ENCODE measurements at places on chromosomes 16 and 17.

DNA sequence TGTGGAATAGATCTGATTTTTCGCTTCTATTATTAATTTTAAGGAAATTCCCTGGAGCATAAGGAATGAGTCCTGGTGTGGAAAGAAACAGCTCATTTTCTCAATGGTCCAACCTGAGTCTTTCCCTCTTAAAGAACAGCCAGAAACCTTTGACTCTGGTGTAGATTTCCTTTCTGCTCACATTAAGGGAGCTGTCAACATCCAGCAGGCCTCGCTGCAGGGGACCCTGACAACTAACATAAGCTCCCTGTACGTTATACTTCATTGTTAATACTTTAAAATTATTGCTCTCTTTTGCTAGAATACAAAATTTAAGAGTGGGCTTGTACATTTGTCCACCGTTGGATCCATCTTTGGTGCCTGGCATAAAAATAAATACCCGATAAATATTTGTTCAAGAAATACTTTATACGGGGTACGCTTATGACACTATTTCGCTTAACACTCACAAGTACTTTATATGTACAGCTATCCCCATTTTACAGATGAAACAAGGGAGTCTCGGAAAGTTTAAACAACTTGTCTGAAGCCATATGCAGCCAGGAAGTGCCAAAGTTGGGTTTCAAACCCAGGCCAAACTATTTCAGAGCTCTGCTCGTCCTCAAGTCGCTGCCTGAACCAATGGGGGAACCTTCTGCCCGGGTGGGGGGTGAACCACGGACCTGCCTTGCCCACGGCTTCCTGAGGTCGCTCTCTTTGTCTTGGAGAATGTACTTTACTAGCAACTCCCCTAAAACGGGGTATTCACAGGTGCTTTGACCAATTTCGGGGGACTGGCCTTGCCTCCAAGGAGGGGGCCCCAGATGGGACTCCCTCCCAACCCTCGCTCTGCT lies 611 bp downstream of the SMARCE1 start:
- H3K4me1 ChIP-seq: peaks cover 48% of the 10 kb centered on the region
- peak overlapping the region; percentile 98 for H3K4me3 ChIP-seq
- H3K27me3 ChIP-seq: no peaks in the 10 kb centered on the region
- peak overlapping the region; percentile 99 for H3K27ac ChIP-seq
- peaks cover 48% of the 10 kb centered on the region for H3K36me3 ChIP-seq
- DNase-seq: no peak

DNA sequence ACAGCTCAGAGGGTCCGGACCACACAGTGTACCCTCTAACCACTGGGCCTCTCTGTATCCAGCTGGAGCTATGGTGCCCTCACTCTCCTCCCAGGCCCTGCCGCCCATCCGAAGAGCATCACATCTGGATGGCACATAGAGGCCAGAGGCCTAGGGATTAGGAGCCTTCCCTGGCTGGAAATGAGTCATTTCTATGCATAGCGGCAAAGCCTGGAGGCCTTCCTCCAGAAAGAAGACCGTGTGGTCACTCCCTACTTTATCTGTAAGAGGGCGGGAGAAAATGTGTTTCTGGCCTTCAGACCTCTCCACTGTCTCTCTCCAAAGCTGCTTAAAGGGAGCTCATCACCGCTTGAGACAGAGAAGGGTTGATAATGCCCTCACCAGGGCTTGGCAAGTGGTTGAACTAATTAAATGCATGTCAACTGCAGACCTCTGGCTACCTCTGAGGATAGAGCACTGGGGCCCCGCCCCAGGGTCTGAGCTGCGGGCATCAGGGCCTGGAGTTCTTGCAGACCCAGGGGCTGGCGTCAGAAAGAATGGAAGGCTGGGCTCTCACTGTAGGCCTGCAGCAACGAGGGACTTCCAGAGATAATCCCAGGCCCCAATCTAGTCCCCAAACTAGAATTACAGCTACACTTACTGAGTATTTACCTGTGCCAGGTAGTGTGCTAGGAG lies 122.2 kb downstream of the IRX5 start:
- no peak for DNase-seq
- H3K27ac ChIP-seq: no peak overlapping the region
- no peak overlapping the region for H3K4me3 ChIP-seq
- no peaks in the 10 kb centered on the region for H3K36me3 ChIP-seq
- peaks cover 36% of the 10 kb centered on the region for H3K27me3 ChIP-seq
- H3K4me1 ChIP-seq: no peaks in the 10 kb centered on the region

DNA sequence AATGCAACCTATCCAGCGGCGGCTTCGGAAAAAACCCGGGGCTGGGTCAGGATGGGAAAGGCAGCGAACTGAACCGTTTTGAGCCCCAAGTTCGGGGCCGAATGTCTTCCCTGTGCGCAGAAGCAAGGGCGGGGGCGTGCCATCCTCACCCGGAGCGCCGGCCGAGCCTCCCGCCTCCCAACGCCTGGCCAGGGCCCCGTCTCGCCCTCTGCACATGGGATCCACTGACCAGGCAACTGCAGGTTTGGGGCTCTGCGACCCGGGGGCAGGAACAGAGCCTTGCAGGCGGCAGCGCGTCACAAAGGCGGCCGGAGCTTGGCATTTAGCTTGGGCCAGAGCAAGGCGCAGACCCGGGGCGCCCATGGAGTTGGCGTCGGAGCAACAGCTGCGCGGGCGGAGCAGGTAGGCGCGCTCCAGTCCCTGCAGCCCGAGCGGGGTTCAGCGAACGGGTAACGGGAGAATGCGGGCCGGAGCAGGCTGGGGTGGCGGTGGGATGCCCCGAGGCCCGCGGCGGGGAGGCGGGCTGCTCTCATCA lies at the start of gene FBXO39:
FBXO39 (plus strand) TSS at position 345 of the 535 bp plus-strand sequence. CDS start 3,654 bp downstream, outside the sequence.
- H3K27ac ChIP-seq: no peak within 1 kb of the TSS
- no peak within 1 kb of the TSS for H3K4me3 ChIP-seq
- peaks cover 43% of the 10 kb centered on the region for H3K36me3 ChIP-seq
- peaks cover 29% of the 10 kb centered on the region for H3K27me3 ChIP-seq
- H3K4me1 ChIP-seq: no peaks in the 10 kb centered on the region

DNA sequence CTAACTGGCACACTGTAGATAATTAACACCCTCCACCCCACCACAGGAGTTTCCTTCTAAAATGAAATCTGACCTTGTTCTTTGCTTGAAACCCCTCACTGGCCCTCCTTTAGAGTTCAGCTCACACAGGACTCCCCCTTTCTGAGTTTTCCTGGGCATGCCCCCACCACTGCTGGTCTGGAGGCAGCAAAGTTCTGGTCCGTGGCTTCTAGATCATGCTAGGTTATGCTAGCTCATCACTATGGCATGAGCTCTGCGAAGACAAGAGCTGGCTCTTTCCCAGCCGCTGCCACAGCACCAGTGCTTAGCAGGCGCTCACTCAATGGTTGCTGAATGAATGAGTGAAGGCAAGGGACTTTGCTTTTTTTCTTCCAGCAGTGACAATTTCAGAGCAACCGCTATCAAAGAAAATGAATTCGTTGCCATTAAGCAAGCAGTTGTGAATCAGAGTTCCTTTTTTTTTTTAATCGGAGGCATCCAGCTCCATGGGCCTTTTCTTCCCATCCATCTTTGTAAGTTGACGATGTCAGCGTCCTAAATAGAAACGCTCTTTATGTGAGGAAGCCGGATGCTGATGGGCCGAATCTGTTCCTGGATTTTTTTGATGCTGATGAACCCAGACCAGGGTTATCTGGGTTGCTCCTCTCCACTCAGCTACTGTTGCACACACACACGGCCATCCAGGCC lies 80.8 kb upstream of the NOL11 start:
- no peak overlapping the region for H3K27ac ChIP-seq
- peaks cover 16% of the 10 kb centered on the region for H3K36me3 ChIP-seq
- H3K4me1 ChIP-seq: no peaks in the 10 kb centered on the region
- DNase-seq: no peak

- no peak overlapping the region for H3K27ac ChIP-seq
- no peak overlapping the region for H3K4me3 ChIP-seq
- H3K4me1 ChIP-seq: no peaks in the 10 kb centered on the region
- H3K27me3 ChIP-seq: peaks cover 15% of the 10 kb centered on the region
- H3K36me3 ChIP-seq: no peaks in the 10 kb centered on the region
Observed at GRCh38 chr16:4904108-4904941, 32.6 kb downstream of the PPL start.

DNA sequence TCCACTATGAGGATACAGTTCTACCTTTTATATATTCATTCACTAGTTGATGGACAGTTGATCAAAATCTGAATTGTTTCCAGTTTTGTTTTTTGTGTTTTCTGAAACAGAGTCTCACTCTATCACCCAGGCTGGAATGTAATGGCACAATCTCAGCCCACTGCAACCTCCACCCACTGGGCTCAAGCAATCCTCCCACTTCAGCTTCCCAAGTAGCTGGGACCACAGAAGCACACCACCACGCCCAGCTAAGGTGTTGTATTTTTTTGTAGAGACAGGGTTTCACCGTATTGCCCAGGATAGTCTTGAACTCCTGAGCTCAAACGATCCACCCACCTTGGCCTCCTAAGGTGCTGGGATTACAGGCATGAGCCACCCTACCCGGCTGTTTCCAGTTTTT lies 21.0 kb downstream of the LSM12 start:
- peaks cover 47% of the 10 kb centered on the region for H3K36me3 ChIP-seq
- no peak overlapping the region for H3K27ac ChIP-seq
- no peak overlapping the region for H3K4me3 ChIP-seq
- peaks cover 6% of the 10 kb centered on the region for H3K4me1 ChIP-seq

- no peak overlapping the region for H3K27ac ChIP-seq
- H3K27me3 ChIP-seq: peaks cover 2% of the 10 kb centered on the region
- peaks cover 8% of the 10 kb centered on the region for H3K4me1 ChIP-seq
- no peak overlapping the region for H3K4me3 ChIP-seq
Observed at GRCh38 chr16:75038036-75038858, 39.4 kb downstream of the ZNRF1 start.

DNA sequence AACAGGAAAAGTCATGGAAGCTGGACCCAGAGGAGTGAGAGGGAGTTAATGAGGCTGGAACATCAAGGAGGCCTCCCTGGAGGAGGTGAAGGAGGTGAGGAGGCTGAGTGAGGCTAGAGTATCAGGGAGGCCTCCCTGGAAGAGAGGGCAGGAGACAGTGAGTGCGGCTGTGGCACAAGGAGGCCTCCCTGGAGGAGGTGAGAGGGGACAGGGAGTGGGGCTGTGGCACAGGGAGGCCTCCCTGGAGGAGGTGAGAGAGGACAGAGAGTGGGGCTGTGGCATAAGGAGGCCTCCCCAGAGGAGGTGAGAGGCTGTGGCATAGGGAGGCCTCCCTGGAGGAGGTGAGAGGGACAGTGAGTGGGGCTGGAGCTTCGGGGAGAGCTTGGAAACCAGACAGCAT lies 5.5 kb downstream of the CAMKK1 start:
- H3K36me3 ChIP-seq: peaks cover 2% of the 10 kb centered on the region
- no peak overlapping the region for H3K4me3 ChIP-seq
- DNase-seq: no peak

DNA sequence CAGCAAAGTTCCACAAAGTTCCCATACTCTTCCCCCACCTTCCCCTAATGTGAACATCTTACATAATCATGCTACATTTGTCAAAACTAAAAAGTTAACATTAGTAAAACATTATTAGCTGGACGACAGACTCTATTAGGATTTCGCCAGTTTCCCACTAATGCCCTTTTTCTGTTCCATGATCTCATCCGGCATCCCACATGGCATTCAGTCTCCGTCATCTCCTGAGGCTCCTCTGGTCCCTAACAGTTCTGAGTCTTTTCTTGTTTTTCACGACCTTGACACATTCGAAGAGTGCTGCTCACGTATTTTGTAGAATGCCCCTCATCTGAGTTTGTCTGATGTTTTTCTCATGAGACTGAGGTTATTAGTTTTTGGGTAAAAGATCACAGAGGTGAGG lies 8.8 kb upstream of the MPRIP start:
- no peak overlapping the region for H3K4me3 ChIP-seq
- peaks cover 31% of the 10 kb centered on the region for H3K4me1 ChIP-seq
- H3K27ac ChIP-seq: no peak overlapping the region
- no peak for DNase-seq

DNA sequence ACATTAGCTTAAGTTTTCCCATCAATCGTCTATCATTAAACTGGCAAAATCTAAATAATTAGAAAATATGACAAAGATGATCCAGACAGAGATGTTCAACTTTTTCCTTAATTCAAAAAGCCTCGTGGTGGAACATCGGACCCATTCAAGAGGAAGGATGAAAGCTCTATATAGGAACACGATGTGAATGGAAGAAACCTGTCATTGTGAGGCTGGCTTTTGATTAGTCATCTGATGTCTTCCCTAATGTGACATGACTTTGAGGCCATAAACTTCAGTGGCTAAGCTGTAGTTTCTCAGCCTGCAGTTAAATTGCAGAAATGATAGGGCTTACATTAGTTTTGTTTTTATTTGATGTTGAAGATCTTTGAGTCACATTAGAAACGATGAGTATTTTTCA lies 1.0 kb downstream of the AMZ2 start:
- no peak for DNase-seq
- peak overlapping the region; percentile 92 for H3K4me3 ChIP-seq
- peaks cover 34% of the 10 kb centered on the region for H3K36me3 ChIP-seq
- peaks cover 64% of the 10 kb centered on the region for H3K4me1 ChIP-seq

DNA sequence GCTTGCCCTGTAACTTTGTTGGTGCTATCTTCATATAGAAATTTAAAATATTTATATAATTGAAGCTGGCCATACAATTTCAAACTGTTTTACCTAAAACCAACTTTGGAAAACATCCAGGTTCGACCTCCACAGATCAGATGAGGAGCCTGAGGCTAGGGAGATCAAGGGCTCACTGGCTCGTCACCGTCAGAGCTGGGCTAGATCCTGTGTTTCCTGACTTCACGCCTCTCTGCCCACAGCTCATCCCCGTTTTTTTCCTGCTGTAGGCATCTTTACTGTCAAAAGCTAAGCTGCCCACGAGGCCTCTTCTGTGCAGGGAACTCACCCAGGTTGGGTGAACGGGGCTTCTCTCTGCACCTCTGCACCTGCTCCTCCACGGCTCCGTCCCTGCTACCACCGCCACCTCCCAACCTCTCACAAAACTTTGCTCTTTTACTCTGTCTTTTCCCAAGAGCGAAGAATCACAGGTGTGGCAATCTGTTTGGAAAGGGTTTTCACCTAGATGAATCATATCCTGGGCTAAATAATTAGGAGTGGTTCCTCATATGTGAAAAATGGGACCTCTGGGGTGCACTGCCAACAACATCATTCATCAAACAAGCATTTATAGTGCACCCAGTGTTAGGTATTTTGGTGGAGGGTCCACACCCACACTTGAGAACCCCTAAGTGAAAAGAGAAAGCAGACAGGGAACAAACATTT lies 24.8 kb upstream of the KDM6B start:
- no peaks in the 10 kb centered on the region for H3K4me1 ChIP-seq
- peaks cover 15% of the 10 kb centered on the region for H3K27me3 ChIP-seq
- H3K27ac ChIP-seq: no peak overlapping the region
- H3K36me3 ChIP-seq: no peaks in the 10 kb centered on the region
- no peak for DNase-seq
- no peak overlapping the region for H3K4me3 ChIP-seq

DNA sequence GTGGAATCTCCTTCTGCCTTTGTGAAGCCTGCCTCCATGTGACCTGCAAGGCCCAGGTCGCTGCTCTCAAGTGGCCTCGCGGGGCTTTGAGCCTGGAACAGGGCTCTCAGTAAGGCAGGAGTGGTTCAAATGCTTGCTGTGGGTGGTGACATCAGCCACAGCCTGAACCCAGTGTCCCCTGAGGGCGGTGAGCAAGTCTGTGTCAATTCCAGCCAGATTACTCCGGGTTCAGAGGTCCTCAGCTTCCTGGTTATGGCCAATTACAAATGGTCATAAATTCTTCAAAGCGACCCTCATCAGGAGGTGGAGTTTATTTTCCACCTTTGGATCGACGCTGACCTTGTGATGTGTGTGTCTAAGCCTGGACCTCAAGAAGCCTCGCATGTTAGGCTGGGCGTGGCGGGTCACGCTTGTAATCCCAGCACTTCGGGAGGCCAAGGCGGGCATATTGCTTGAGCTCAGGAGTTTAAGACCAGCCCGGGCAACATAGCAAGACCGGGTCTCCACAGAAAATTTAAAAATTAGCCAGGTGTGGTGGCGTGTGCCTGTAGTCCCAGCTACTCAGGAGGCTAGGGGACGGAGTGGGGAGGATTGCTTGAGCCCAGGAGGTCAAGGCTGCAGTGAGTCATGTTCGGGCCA lies 17.3 kb downstream of the LGALS3BP start:
- no peaks in the 10 kb centered on the region for H3K36me3 ChIP-seq
- peaks cover 3% of the 10 kb centered on the region for H3K27me3 ChIP-seq
- peaks cover 17% of the 10 kb centered on the region for H3K4me1 ChIP-seq
- H3K4me3 ChIP-seq: no peak overlapping the region

All from activated B cell treated with CpG ODN at 0.5 μM for 24 hours (primary cell).